ENCODE measurements at places on chromosomes 11 and 22. TPM values are rescaled to one million over a fixed set of nuclear protein-coding genes. Genes with fewer than 3 reads are reported as not detected.

The CSRP3 gene
- total RNA-seq = not detected

DNA sequence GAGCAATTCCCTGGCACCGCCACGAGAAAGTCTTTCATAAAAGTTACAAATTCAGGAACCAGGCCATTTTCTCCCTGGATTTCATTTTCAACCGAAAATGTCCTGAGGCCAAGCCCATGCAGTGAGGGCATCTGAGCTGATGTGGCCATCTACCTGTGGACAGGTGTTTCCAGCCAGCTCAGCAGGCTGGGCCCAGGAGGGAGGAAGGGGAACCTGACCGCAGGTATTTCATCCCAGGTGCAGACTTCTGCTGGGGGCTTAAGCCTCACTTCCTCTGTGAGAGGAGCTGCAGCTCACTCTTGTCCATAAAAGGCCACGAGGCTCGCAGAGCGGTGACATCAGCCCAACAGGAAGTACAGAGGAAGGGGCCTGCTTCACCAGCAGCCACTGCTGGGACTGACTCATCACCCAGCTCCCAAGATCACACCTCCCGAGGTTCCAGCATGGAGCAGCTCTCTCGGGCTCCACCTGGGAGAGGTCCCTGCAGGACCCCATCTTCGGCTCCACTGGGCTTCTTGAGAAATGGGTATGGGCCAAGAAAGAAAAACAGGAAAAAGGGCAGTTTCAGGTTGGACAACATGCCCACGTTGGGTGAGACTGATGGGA lies 56.4 kb downstream of the MYH9 start:
- DNase-seq = peak; percentile 80

The RAB39A gene
- total RNA-seq = not detected

DNA sequence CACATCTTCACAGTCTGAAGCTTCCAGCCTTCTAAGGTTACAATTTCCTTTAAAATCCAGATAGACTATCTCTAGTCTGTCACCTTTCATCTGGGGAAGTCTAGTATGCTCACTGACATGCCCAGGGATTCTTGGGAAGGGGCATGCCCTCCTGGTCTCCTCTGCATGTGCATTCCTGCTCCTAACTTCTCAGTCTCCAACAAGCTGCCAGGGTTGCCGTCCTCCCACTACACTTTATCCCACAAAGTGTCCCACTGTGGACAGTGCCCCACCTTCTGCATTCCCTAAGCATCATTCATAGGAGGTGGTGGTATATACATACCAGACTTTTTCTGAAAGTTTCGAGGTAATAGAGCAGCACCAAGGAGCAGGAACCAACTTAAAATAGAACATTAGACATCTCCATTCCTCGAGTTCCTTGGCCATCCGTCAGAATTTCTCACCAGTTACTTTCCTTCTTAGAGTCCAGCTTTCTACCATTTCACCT lies 28.7 kb downstream of the EIF3F start:
- no peak for DNase-seq

GRCh38 chr11:111097191-111097590 lies 148.3 kb upstream of the POU2AF2 start:
- no peak for DNase-seq

GRCh38 chr11:91174193-91174592 lies 951.3 kb upstream of the CHORDC1 start:
- DNase-seq = no peak

The VPREB1 gene
- total RNA-seq = not detected

GRCh38 chr11:7910286-7910788 lies 20.7 kb downstream of the OR10A6 start:
- DNase-seq = no peak

GRCh38 chr11:103591554-103591953 lies 444.9 kb upstream of the DDI1 start:
- no peak for DNase-seq

DNA sequence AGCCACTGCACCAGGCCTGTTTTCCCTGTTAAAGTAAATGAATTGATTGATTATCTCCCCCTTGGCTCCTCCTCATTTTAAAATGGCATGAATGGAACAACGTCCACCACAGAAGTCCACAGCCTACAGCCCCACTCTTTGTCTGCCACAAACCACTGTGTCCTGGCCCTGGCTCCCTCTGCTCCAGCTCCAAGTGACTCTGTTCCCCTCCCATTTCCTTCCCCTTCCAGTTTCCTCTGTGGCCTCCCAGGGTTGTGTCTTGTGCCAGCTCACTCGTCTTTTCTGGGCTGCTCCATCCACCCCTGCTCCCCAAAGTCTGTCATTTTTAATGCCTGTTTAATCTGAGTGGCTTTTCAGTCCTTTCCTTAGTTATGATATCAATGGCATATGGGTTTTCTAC lies 52.4 kb upstream of the CD5 start:
- DNase-seq = no peak

- DNase-seq = no peak
Measured at GRCh38 chr22:44524806-44525205, 26.8 kb upstream of the RTL6 start.

DNA sequence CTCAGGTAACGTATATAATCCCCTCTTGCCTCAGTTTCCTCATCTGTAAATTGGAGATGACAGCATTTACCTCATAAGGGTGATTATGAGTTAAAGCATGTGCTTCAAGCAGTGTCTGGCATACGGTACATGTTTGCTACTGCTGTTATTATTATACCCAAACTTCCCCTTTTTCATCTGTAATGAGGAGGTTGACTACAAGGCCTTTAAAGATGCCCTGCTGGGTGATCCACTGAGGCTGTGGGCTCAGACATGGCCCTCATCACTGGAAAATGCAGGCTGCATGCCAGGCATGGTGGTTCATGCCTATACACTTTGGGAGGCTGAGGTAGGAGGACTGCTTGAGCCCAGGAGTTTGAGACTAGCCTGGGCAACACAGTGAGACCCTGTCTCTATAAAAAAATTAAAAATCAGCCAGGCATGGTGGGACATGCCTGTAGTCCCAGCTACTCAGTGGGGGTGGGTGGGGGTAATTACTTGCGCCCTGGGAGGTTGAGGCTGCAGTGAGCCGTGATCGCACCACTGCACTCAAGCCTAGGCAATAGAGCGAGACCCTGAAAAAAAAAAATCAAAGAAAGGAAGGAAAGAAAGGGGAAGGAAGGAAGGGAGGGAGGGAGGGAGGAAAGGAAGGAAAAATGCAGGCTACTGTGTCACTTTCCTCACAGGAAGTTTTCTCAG lies 4.3 kb downstream of the PIK3IP1 start:
- DNase-seq = no peak

DNA sequence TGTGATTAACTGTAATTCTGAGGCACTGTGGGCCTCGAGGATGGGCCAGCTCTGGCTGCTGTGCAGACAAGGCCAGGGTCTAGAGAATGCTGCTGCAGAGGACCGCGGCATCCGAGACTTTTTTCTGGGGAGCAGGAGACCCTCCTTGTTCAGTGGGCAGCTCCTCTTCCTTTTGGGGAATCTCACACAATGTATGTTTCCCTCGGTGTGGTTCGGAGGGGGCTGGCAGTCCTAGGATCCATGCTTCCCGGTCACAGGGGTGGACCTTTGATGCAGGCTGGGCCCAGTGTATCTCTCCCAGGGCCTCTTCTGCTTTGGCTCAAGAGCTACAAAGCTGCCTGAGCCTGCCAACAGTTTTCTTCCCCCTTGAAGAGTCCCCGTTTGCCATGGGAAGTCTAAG lies 31.5 kb downstream of the MYEOV start:
- DNase-seq = no peak

DNA sequence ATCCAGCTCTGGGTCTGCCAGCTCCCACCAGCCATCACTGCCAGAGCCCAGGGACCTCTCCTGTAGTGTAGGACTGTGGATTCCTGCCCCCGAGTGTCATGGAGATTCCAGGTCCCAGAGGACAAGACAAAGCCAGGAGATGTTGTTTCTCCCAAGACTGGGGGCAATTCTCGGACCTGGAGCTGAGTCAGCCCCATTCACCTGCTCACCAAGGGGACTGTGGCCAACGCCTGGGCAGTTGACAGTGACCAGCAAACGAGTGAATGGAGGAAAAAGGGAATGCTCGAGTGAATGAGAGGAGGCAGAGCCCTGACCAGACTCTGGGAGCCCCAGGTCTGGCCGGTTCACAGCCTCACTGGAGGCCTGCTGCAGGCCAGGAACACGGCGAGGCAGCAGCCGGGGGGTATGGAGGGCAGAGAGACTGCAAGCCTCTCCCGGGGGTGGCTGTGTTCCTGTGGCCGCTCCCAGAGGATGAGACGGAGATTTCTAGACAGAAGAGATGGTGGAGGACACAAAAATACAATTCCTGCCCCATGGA lies 61.3 kb upstream of the PRR5 start:
- no peak for DNase-seq

- DNase-seq = no peak
Measured at GRCh38 chr11:75147875-75148263, 3.0 kb upstream of the SLCO2B1 start.

- DNase-seq = no peak
Measured at GRCh38 chr11:66224226-66224855, 44.1 kb upstream of the RAB1B start.

GRCh38 chr11:74870485-74870884 lies 78.4 kb downstream of the XRRA1 start:
- DNase-seq = no peak

The KDM4D gene
- total RNA-seq = 0.84 TPM

GRCh38 chr11:134578807-134579723 lies 167.0 kb upstream of the B3GAT1 start:
- no peak for DNase-seq

The MICAL2 gene
- total RNA-seq = 736 TPM

- peak; percentile 74 for DNase-seq
Measured at GRCh38 chr11:63813035-63813562, at the start of gene SPINDOC. Gene SPINDOC (plus strand): TSS chr11:63813456. CDS start chr11:63813687, 231 bp downstream.

- no peak for DNase-seq
Measured at GRCh38 chr22:47448231-47449223, 686.1 kb downstream of the TBC1D22A start.

GRCh38 chr22:49946612-49947295 lies 13.8 kb upstream of the PIM3 start:
- no peak for DNase-seq

GRCh38 chr22:36850056-36850455 lies 10.8 kb upstream of the NCF4 start:
- no peak for DNase-seq

GRCh38 chr11:131790586-131790985 lies 420.2 kb downstream of the NTM start:
- DNase-seq = no peak

The HEPHL1 gene
- total RNA-seq = not detected

DNA sequence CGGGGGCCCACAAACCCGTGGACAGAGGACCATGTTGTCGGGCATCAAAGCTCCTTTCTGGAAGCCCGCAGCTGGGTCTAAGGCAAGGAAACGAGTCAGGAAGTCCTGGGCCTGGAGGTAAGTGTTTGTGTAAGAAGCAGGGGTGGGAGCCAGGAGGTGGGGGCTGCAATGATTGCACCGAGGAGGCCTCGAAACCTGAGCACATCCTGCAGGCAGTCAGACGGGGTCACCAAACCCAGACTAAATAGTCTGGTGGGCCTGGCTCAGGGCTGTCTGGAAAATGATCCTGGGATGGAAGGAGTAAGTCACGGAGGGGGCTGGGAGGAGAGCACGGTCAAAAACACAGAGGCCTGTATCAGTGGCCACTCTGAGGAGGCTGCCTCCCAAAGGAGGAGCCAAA lies 539.2 kb downstream of the MN1 start:
- DNase-seq = no peak

DNA sequence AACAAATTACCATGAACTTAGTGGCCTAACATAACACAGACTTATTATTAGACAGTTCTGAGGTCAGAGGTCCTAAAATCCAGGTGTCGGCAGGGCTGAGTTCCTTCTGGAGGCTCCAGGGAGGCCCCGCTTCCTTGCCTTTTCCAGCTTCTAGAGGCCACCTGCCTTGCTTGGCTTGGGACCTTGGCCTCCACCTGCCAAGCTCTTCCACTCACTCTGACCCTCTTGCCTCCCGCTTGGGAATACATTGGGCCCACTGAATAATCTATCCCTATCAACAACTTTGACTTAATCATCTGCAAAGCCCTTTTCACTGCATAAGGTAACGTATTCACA lies 3.2 kb upstream of the MS4A10 start:
- DNase-seq = no peak

The ROBO4 gene
- total RNA-seq = not detected

The OOSP4A gene
- not detected for total RNA-seq

- no peak for DNase-seq
Measured at GRCh38 chr11:50267851-50268250, 235.2 kb downstream of the OR4C45 start.

DNA sequence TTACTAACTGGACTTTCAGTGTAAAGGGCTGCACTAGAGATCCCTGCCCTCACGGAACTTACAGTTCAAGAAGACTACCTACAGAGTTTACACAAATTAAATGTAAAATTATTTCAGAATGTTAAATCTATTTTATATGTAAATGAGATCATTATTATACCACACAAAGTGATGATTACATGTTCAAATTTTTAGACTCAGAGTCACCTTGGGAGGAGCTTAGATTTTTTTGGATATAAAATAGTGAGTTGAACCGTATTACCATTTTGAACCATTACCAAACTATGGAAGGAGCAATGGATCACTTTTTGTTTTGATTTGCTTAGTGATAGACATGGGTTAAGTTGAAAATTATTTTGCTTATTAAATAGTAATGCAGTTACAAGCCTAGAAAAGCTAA lies 1.6 kb downstream of the IPO7 start:
- DNase-seq = no peak

DNA sequence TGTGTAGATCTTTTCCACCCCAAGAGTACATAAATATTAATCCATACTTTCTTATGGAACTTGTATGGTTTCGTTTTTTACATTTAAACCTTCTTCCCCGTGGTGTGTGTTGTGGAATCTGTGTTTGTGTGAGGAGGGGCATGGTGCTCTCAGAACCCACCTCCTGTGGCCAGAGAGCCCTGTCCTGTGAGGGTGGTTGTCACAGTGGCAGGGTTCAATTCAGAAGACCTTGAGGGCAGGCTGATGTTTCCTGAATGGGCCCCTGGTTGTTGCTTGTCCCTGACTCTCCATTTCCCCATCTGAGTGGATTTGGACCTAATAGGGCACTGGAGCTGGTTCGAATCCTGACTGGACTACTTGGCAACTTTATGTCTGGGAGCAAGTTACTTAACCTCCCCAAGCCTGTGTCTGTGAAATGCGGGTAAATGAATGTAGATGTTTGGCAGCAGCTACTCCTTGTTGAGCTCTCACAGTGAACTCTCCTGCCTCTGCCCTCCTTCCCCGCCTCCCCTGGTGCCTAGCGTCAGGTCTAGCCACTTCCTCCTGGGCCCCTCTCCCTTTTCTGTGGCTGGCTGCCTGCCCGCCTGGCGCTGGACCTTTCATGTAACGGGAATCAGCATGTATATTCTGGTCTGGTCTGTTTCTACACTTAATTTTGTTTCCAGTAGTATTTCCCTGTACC lies 7.3 kb downstream of the NEAT1 start:
- no peak for DNase-seq

Measured in activated T-helper 2 cell treated with anti-CD3 and anti-CD28 coated beads, Interferon-gamma antibody, Interleukin-2, Interleukin-4, amounts not matched to agents 10 μg/mL and 5 μg/mL and 100 μg/mL, durations not matched to agents 14 hours and 24 hours and 36 hours (primary cell).